ENCODE measurements at places on chromosomes 13 and 19.

- DNase-seq, result no peak
Observed at GRCh38 chr13:91482427-91482826, 84.0 kb downstream of the GPC5 start.

DNA sequence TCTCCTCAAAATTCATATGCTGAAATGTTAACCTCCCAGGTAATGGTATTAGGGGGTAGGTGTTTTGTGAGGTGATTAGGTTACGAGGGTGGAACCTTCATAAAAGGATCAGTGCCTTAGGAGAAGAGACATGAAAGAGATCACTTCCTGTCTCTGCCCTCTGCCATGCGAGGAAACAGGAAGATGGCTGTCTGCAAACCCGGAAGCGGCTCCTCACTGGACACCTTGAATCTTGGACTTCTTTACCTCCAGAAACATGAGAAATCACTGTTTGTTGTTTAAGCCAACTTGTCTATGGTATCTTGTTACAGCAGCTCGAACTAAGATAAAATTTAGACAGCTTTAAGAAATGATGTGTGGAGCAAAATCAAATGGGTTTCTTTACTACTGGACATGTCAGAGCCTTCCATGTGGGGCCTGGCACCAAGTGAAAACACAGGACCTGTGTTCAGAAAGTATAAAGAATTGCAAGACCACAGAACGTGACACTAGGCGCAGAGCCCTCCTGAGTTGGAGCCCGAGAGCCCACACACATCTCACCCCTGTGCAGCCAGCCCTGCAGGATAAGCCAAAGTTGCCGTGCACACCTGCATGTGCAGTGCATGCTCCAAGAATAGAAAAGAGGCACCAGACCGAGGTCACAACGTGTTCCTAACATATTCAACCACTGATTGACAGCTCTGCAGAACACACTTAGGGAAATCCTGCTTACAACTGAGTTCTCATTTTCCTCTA lies 112.5 kb upstream of the UQCRFS1 start:
- DNase-seq, result no peak

DNA sequence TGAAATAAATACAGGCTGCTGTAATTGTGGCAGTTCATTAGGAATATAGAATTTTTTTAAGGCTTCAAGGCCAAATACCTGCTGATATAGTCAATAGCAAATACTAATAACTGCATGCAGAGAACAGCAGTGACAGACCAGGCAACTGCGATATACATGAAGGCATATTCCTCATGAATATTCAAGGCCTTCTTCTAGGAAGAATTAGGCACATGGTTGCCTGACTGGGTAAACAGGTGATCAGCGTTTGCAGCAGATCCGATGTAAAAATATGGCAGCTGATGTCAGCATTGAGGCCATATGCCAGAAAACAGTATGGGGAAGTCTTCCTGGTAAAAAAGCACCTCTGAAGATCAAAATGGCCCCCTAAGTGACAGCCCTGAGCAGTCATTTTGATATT lies 629.7 kb downstream of the UQCRFS1 start:
- DNase-seq, result no peak

DNA sequence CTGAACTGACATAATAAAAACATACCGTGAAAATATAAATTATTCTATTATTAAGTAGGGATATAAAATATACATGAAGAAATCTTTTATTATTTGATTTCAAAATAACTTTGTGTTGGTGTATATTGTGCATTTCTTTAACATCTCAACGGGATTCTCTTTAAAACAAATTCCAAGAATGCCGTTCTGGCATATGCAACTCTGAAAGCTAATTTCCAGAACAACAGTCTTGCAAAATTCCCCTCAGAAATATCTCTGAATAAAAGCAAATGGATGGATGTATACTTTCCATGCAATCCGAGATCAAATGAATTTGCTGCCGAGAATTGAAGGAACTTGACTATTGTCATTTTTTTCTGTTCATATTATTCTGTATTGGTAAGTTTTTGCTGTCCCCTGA lies 1579.8 kb downstream of the PCDH9 start:
- DNase-seq, result no peak

- DNase-seq, result no peak
Observed at GRCh38 chr13:100125946-100126345, 37.1 kb downstream of the PCCA start.

GRCh38 chr19:56295531-56296455 lies 18.8 kb downstream of the ZSCAN5A start:
- no peak for DNase-seq

GRCh38 chr19:8255426-8256125 lies 46.4 kb downstream of the CERS4 start:
- no peak for DNase-seq

DNA sequence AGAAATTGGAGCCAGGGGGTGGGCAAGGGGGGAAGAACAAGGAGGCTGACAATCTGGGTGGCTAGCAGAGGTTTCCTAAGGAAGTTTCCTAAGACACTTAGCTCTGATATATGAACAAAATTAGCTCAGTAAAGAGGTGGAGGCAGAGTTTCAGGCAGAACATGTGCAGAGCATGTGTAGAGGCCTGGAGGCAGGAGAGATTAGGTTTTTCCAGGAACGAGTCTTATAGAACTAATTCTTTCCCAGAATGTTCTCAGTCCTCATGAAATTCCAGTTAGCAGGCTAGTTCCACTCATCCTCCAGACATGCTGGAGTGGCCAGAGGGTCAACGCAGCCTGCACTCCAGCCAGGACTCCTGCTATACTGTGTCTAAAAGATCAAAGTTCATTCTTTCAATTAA lies 184.7 kb downstream of the LACC1 start:
- DNase-seq, result no peak

DNA sequence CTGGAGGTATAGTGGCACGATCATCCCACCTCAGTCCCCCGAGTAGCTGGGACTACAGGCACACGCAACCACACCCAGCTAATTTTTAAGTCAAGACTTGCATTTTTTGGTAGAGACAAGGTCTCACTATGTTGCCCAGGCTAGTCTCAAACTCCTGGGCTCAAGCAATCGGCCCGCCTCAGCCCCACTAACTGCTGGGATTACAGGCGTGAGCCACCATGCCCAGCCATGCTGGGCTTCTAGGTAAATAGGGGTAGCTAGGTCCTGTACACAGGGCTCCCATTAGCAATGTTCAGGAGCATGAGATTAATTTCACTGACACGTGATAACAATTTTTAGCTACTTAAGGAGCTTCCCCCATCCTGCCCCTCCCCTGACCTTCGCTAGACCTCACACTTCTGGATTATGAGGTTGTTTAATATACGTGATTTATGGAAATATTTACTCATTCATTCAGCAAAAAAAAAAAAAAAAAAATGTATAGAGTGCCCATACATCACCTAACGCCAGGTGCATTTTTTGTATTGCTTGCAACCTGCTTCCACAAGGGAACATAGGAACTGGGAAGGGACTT lies 19.2 kb downstream of the TMEM272 start:
- no peak for DNase-seq

- peak; percentile 100 for DNase-seq
Observed at GRCh38 chr19:48720613-48721296, 1.2 kb upstream of the MAMSTR start.

GRCh38 chr19:55158423-55158822 lies 891 bp upstream of the TNNI3 start:
- no peak for DNase-seq

DNA sequence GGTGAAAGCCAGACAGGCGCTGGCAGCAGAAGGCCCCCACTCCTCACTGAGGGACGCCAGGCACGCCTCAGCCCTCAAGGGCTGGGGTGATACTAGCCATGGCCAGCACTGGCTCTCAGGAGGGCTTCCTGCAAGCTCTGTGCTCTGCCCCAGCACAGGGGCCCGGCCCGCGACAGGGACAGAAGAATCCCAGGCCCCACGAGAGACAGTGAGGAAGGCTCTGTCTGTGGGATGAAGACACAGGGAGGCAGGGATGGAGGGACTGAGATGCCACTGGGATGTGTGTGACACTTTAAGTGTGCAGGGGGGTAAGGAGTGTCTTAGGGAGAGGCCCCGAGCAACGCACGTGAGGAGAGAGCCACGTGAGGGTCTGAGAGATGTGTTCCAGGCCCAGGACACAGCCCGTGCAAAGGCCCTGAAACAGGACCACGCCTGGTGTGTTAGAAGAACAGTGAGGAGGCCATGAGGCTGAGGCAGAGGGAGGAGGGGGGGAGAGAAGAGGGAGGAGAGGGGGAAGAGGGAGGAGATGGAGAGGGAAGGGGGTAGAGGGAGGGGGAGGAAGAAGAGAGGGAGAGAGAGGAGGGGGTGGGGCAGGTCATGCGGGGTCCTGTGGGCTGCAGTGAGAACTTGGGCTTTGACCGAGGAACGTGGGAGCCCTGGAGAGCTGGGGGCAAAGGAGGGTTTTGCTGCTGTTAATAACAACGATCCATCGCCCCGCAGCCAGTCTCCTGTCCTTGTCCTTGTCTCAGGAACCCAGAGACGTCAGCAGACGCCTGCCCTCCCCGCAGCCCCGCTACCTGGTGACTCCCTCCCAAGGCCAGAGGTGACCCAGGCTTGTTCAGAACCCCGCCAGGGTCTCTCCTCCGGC lies 7.2 kb downstream of the RPL36 start:
- no peak for DNase-seq

GRCh38 chr19:45906221-45906620 lies 3.8 kb upstream of the MYPOP start:
- no peak for DNase-seq

DNA sequence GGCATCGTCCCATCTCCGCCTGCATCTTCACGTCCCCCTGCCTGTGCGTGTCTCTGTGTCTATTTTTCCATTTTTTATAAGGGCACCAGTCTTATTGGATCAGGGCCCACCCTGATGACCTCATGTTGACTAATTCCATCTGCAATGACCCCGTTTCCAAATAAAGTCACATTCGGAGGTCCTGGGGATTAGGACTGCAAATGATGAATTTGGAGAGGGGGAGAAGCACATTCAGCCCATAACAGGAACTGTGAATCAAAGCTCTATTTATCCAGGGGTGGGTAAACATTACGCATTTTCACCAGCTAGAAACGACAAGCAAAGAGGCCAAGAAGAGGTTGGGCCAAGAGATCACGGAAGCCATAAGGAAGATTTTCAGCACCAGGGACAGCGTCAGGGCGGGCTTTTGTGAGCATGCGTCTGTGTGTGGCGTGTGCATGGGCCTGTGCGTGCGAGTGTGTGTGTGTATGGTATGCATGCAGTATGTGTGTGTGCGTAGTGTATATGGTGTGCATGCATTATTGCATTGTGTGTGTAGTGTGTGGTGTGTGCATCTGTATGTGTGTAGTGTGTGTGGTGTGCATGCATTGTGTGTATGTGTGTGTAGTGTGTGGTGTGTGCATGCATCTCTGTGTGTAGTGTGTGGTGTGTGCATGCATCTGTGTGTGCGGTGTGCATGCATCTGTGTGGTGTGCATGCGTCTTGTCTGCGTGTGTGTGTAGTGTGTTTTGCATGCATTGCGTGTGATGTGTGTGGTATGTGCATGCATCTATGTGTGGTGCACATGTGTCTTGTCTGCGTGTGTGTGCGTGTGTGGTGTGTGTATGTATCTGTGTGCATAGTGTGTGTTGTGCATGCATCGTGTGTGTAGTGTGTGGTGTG lies 19.6 kb downstream of the CELF5 start:
- no peak for DNase-seq

- no peak for DNase-seq
Observed at GRCh38 chr13:46667687-46668281, 114.8 kb downstream of the LRCH1 start.

- no peak for DNase-seq
Observed at GRCh38 chr13:53778937-53779336, 750.3 kb downstream of the OLFM4 start.

DNA sequence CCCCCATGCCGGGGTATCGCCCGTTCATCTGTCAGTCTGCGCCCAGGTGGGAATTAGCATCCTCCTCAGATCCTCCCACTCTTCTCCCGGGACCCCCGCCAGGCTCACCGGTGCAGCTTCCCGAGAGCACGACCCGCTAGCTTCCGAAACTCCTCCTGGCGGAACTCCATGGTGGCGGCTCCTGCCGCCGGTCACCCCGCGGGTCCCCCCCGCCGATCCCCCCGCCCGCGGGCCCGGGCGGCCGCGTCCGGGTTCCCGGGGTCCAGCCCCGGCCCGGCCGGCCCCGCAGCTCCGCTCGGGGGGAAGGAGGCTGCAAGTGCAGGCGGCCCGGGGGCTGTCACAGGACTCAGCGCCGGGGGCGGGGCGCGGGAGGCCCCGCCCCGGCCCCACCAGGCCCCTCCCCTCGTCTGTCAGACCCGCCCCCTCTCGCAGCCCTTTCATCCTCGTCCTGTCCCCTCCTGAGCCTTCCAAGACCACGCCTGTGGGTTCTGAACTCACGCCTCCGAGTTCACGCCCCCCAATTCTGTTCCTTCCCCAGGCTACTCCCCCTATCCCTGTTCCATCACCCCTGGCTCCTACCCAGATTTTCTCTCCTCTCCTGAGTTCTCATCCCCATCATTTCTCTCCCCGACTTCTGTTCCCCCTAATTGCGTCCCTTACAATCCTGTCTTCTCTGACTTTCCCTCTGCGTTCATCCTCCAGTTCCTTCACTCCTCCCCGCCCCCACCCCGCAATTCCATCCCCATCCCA lies at the start of gene SLC17A7:
SLC17A7 (minus strand) TSS at position 318 of the 750 bp plus-strand sequence; CDS start at position 170, 148 bp downstream.
- DNase-seq, result no peak

DNA sequence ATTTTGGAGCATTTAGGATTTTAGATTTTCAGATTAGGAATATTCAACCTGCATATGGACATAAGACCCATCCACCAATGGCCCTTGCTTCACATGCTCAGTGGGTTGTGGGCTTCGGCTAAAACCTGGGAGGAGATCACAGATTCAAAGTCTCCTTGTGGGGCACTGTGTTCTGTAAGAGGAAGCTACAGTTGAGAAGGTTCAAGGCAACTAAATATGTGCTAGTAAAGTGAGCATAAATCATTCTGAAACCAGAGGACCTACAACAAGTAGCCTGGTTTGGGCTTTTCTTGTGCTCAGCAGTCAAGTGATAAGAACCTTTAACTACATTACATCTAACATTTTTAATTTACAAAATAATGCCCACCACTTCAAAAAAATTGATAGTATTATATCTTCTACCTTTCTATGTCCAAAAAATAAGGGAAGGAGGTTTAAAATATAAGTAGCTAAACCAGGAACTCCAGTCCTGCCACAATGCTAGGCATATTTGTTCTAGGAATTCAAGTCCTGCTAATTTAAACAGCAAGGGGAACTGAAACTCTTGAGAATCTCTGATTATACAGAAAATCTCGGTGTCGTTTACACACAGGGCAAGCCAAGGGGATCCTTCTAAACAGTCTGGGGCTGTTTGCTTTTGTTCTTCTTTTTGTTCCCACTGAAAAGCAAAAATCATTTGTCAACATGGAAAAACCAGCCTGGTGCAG lies 36.6 kb downstream of the FOXO1 start:
- DNase-seq, result no peak

GRCh38 chr13:61410669-61411297 lies 4.9 kb downstream of the PCDH20 start:
- DNase-seq, result no peak
